ENCODE measurements at places on chromosomes 7 and 10.
A peak's percentile ranks its signal among the peaks of the same experiment; 100 is the strongest.

GRCh38 chr7:84462259-84462658, 267.7 kb upstream of the SEMA3A start:
- DNase-seq, result no peak

DNA sequence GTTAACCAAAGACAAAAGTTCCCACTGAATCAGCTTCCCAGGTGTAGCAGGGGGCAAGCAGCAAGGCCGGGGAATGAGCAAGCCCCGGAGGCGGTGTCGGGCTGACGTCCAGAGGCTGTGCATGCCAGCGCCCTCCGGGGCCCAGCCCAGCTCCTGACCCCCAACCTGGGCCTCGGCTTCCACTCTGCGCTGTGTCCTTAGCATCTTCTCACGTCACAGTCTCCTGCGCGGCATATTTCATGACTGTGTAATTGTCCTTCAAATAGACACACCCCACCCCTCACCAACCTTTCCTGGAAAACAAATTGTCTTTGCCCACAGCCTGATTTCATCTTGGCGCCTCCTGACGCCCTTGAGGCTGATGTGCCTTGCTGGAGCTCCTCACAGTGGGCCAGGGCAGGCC, 133.5 kb downstream of the RGS10 start:
- no peak for DNase-seq

DNA sequence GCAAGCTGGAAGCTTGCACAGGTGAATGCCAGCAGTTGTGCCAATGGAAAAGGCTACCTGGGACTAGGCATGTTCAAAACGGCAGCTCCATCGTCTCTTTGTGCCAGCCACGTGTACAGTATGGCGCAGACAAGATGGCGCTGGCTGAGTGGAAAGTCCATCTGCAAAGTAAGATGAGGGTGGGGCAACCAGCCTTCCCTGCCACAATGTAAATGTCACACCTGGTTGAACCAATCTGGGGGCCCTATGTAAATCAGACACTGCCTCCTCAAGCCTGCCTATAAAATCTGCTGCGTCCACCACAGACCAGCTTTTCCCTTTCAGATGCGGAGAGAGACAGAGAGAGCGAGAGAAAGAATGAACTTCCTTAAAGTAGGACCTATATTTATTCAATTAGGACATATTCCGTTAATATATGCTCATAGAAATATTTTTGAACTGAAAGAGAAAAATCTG, 18.5 kb upstream of the C7orf33 start:
- DNase-seq, result no peak

- DNase-seq, result no peak
Measured at GRCh38 chr7:74521855-74522254, 68.1 kb downstream of the GTF2IRD1 start.

GRCh38 chr10:30573721-30574431, 55.7 kb downstream of the LYZL2 start:
- DNase-seq, result no peak

GRCh38 chr10:132117636-132118190, 52.0 kb downstream of the JAKMIP3 start:
- no peak for DNase-seq

GRCh38 chr10:62268399-62269114, at the start of gene RTKN2:
TSS of gene RTKN2 (minus strand) at chr10:62268844. CDS start at chr10:62268610, 234 bp downstream.
- peak; percentile 78 for DNase-seq

DNA sequence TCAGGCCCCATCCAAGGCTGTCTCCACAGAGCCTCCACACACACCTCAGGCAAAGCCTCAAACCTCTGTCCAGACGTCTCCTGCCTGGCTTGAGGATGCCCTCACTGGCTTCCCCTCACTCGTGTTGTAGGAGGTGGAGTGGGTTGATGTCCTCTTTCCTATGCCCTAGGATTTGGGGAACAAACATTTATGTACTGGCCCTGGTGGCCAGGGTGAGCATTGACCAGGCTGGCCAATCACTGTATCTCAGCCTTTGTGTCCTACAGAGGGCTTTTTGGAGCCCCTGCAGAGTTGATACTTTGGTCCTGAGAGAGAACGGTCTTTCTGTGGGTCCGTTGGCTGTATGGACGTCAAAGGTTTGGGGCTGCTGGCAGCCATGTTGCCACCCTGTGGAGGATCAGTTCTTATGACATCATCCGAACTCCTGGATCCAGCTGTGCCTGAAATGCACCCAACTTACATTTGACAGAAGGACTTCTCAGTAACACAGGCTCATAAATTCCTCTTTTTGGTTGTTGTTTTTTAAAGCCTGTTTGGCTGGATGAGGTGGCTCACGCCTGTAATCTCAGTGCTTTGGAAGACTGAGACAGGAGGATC, 2.3 kb upstream of the GRID2IP start:
- no peak for DNase-seq

GRCh38 chr10:77837248-77837924, 89.2 kb downstream of the DLG5 start:
- peak; percentile 36 for DNase-seq

DNA sequence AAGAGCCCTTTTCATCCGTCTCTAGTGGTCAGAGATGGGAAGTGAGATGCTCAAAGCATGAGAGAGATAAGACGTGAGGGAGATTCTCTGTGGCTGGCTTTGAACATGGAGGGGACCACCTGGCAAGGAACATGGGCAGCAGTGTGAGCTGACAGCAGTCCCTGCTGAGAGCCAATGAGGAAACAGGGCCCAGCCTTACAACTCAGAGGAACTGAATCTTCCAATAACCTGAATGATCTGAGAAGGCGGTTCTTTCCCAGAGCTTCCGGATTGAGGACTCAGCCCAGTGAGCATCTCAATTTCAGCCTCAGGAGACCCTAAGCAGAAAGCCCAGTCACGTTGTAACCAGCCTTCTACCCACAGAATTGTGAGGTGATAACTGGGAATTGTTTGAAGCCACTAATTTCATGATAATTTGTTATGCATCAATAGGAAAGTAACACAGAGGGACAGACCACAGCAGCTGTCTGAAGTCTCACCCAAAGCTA, 33.9 kb upstream of the IKZF1 start:
- DNase-seq, result peak; percentile 24

GRCh38 chr10:117486606-117487005, 55.9 kb upstream of the EMX2 start:
- no peak for DNase-seq

GRCh38 chr7:48876087-48876486, 48.3 kb upstream of the CDC14C start:
- no peak for DNase-seq

GRCh38 chr10:22219308-22219707, 1.5 kb upstream of the EBLN1 start:
- no peak for DNase-seq

DNA sequence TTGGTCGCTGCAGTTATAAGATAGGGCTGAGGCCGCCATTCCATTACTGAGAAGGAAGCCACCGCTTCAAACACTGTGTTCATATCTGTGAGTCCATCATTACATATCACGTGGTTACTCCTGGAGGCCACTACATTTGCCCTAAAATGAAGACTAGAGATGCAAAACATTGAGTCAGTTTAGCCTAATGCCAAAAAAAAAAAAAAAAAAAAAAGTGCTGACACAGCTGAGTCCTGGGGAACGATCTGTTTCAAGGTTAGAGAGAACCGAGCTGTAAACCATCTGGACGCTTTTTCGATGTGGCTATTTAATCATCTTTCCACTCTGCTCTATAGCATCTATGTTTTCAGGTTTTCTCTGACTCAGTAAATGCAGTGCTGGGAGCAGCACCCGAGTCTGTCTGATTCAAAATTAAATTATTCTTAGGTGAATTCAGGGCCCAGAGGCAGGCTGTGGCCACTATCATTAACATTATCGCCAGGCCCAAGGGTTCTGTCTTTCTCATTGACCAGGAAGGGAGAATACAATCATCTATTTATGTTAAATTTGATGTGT, 449.1 kb downstream of the PAXIP1 start:
- no peak for DNase-seq

DNA sequence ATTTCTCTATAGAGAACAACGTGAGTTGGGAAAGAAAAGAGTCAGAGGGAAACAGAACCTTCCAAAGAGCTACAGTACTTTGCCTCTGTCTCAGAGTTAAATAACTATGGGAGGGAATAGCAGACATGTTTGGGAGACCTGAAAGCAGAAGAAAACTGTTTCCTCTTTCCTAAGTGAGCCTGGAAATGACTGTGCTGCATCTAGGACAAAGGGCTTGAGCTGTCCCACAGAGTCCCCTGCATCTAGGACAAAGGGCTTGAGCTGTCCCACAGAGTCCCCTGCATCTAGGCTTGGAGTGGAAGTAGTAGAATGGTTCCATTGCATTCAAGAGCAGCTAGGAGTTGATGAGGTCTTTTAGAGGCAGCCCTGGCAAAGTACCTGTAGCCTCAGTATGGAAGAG, 149.7 kb downstream of the DKK1 start:
- no peak for DNase-seq

GRCh38 chr7:22184549-22185199, 172.3 kb downstream of the RAPGEF5 start:
- no peak for DNase-seq

DNA sequence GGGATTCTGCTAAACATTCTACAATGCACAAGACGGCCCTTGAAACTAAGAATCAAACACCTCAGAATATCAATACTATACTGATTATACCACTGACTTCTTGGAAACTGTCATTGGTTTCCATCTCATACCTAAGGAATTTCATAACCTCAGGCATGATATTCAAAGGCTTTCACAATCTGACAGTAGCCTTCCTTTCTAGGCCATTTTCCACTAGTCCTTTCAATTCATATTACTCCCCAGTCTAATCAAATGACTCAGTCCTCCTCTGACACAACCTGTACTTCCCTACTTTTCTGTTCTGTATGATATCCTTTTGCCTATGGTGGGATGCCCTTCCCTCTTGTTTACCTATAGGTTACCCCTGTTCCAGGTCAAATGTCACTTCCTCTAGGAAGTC, 48.3 kb downstream of the CSTF2T start:
- no peak for DNase-seq

DNA sequence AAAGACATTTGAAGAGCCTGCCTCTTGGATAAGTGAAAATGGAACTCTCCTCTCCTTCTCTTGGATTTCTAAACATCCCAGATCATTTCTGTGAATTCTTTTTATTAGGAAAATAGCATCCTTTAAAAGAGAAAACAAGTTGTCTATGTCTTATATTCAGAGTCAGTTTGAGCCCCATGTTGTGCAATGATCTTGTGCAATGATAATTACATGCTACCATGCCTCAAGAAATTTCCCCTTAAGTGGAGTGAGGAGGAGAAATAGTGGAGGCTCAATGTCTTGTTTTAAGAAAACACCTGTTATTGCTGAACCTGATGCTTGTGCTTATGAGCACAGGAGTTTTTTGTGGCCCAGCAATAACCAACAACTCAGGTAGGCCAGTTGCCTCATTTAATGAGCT, 103.6 kb downstream of the NPSR1 start:
- no peak for DNase-seq

GRCh38 chr7:48782511-48782910, 141.8 kb upstream of the CDC14C start:
- DNase-seq, result no peak

DNA sequence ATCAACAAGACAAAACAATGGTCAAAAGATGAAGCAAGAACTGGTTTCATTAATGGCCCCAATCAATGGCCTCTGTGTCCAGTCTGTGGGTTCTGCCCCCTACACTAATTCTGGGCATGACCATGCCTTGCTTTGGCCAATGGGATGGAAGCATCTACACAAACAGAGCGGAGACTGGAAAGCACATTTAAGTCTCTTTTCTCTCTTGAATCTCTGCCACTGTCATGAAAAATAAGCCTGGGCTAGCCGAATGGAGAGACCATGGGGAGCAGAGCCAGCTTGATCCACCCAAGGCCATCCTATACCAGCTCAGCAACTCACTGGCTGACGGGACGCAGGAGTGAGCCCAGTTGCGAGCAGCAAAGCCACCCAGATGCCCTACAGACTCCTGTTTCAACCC, 30.9 kb downstream of the ANKRD16 start:
- no peak for DNase-seq

DNA sequence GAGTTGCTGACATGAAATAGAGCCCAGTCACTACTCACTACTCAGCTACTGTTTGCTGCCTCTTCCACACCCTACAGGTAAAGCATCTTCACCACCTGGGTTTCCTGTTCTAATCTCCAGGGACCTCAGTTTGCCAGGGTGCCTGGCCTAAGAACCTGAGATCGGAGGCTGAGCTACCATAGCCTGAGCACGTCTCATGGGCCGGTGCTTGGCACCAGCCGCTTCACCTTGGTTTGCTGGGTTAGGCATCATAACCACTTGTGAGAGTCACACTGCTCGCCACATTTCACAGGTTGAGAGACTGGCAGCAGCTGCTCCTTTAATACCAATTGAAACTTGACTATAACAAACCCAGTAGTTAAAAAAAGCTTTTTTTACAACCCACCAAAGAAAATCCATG, 75.1 kb downstream of the EMX2 start:
- DNase-seq, result no peak

GRCh38 chr7:40536421-40536820, 401.6 kb downstream of the SUGCT start:
- DNase-seq, result no peak

DNA sequence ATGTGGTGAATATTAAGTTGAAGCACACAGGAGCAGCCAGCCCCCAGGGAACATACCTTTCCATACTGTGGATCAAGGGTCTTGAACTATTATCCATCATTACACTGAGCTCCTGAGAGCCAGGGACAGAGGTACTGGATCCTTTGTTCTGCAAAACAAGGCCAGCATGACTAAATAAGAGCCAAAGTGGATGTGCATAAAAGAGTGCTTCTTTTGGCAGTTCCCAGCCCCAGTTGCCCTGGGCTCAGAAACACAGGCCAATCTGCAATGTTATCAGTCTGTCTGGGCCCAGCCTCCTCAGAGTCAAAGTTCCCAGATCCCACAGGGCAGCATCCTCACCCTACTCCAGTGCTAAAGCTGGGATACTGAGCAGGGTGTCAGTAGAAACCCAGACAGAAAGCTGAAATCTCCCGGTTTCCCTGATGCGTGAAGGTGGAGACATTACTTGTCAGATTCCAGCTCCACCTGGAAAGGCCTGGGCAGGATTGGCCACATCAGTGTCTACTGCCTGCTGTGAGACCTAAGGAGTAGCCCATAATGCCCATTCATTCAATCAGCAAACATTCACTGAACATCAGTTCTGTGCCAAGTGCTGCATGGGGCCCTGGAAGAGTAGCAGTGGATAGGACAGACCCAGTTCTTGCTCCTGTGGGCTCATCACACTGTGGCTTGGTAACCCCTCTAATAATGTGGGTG, 342.7 kb downstream of the CXCL12 start:
- no peak for DNase-seq

DNA sequence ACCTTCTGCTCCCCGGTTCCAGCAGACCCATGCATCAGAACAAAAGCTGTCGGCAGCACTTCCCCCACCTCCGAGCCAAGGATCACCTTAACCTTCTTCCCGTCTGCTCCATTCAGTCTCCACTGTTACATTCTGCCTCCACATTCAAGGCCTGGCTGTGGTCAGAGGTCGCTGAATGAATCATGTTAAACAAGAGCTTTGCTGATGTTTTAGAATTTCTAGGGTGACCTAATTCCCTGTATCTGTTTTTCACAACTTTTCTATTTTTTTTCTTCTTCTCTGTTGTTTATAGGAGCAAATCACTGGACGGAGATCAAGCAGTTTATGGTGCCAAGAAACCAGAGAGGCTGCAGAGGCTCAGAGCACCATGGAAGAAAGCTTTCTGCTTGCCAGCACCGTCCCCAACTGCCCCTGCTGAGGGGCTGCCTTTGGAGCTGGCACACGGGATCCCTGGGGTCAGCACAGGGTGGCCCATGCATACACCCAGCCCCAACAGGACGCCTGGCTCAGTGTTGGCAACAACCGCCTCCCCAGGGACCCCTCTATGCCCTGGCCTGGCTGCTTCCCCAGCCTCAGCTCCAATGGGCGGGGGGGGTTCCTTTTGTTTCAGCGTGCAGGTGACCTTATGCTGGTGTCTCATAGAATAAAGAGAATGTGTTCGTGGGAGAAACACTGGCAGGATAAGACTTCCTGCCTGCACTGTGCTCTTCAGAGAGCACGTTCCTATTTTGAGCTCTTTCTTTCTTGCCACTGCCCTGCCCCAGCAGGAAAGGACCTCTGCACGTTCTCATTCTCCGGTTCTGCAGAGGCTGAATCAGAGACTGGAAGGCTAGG, 182.7 kb upstream of the LYZL2 start:
- DNase-seq, result no peak
